ENCODE measurements at places on chromosomes 6 and 20. TPM values are rescaled to one million over a fixed set of nuclear protein-coding genes. Genes with fewer than 3 reads are reported as not detected.

DNA sequence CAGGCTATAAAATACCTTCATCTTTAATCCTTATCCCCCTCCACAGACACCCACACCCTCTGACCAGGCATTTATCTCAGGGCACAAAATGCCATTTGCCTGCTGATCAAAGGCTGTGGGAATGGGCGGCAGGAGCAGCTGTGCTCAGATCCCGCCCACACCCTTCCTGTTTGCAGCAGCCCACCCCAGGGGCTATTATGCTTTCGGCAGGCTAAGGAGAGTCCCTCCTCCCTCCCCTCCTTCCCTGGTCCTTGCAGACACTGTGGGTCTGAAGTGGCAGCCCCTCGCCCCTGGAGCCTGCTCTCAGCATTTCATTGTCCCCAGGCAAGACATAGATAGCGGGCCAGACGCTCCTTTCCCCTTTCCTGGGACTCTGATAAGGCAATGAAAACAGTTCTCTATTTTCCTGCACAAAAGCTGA is 220.8 kb upstream of the HEY2 start:
- no peak for DNase-seq

DNA sequence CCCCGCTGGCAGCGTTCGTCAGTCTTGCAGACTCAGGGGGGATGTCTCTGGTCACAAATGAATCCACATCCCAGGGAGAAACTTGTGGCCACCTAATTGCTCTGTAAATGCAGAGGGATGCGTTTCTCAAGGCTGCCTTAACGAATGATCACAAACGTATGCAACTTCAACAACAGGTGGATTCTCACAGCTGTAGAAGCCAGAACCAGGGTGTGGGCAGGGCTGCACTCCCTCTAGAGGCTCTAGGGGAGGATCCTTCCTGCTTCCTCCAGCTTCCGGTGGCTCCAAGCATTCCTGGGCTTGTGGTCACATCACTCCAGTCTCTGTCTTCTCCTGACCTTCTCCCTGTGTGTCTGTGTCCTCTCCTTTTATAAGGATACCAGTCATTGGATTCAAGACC is 3.3 kb upstream of the TAF4 start:
- no peak for DNase-seq

DNA sequence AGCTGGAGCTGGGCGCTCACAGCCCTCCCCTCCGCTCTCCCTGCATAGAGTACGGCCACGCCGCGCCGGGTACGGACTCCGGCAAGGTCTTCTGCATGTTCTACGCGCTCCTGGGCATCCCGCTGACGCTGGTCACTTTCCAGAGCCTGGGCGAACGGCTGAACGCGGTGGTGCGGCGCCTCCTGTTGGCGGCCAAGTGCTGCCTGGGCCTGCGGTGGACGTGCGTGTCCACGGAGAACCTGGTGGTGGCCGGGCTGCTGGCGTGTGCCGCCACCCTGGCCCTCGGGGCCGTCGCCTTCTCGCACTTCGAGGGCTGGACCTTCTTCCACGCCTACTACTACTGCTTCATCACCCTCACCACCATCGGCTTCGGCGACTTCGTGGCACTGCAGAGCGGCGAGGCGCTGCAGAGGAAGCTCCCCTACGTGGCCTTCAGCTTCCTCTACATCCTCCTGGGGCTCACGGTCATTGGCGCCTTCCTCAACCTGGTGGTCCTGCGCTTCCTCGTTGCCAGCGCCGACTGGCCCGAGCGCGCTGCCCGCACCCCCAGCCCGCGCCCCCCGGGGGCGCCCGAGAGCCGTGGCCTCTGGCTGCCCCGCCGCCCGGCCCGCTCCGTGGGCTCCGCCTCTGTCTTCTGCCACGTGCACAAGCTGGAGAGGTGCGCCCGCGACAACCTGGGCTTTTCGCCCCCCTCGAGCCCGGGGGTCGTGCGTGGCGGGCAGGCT is 4.6 kb downstream of the KCNK15 start:
- DNase-seq = no peak

GRCh38 chr20:56391596-56392131 is 351 bp downstream of the AURKA start:
- no peak for DNase-seq

EYA2 gene
- 2.1 TPM for total RNA-seq
